Activated naive CD4-positive, alpha-beta T cell (primary cell): ENCODE measurements at places on chromosomes 2 and 18.

- DNase-seq = no peak
Observed at GRCh38 chr2:161956738-161957137, 117.3 kb downstream of the DPP4 start.

DNA sequence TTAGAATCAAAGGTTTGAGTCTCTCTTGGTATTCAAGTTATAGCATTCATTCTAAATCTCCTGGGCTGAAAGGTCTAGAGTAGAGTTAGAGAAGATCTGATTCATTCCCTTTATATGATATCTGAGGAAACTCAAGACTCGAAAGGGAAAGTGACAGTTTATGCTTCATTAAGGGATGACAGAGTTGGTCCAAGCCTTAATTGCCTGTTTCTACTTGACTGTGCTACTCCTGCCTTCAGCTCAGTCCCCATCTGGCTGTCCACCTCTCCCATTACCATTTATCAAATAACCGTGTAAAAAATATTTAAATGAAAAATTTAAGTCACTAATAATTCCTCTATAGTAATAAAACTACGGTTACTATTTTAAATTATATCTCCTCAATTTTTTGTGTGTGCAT is 537.1 kb upstream of the MEX3C start:
- DNase-seq = no peak

DNA sequence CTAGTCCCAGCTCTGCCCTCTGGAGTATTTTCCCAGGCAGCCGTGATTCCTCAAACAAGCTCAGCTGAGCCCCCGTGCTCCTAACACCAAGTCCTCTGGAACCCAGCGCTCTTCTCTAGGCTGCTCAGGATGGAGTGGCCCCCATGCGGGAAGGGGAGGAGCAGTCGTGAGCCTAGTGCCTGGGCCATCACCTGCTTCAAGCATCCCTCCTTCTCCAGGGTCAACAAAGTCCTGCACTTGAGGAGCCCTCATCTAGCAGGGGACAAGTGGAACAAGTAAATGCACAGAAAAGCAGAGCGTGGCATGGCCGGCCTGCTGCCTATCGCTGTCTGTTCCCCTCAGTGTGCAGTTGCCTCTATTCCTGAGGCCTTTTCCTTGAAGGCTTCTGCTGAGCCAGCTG is 168.6 kb downstream of the INHBB start:
- no peak for DNase-seq

- no peak for DNase-seq
Observed at GRCh38 chr2:102103992-102104871, 38.3 kb upstream of the IL1R1 start.

GRCh38 chr2:28528206-28528605 is 32.3 kb downstream of the PLB1 start:
- DNase-seq = no peak

DNA sequence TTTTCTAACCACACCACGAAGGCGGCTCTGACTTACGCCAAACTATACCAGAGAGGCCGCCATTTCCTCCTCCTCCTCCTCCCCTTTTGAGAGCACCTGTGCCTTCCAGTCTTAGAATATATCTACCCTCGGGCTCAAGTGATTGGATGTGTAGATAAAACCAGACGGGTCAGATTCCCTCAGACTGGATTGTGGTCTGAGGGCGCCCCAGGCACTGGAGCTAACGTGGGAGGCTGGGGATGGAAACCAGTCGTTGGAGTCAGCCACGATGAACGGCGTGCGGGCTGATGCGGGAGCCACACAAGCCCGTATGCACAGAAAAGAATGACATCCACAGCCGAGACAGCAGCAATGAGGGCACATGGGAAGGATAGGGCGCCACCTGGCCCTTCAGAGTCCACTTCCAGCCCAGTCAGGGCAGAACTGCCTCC is 12.3 kb upstream of the ODC1 start:
- DNase-seq = no peak

DNA sequence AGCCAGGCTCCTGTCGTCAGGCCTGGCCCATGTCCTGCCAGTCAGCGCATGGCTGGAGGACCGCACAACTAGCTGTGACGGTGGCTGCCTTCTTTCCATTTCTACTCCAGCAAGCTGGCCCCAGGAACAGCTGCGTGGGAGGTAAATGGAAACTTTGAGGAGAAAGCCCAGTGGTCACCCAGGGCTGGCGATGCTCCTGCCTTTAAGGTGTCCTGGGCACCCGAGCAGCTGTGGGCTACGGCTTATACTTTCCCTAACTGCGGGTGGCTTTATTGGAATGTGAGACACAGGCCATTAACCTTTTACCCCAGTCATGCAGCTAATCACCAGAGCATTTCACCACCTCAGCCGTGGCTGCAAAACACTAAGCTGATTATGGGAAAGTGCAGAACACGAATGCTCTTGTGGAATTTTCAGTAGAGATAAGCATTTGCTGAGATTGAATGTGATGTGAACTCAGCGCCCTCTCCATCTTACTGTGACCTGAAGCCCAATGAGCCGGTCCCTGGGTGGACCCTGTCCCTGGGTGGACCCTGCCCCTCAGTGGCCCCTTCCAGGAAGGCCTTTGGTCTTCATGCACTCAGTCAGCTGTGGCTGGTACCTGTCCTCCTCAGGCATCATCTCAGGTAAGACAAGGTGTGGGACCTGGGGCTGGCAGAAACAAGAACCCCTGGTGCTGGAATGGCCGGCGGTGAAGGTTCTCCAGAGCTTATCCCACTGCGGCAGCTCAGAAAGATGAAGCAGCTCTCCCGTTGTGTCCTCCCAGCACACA is 275.4 kb upstream of the HS6ST1 start:
- no peak for DNase-seq

DNA sequence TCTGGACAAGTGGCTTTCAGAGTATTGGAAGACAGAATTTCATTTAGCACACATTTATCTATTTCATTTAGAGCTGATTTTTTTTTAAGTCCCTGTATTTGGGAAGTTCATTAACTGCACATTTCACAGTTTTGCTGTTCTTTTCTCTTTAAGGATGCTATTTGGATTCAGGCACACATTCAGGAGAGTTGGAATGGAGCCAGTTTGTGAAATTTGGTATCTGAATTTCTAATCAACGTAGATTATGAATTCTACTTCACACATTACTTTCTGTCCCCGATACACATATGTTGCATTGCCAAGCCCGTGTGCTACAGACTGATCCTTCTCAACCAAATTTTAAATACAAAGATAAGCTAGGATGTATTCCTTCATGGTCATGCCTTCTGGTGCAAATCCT is 503.9 kb downstream of the IRS1 start:
- no peak for DNase-seq

DNA sequence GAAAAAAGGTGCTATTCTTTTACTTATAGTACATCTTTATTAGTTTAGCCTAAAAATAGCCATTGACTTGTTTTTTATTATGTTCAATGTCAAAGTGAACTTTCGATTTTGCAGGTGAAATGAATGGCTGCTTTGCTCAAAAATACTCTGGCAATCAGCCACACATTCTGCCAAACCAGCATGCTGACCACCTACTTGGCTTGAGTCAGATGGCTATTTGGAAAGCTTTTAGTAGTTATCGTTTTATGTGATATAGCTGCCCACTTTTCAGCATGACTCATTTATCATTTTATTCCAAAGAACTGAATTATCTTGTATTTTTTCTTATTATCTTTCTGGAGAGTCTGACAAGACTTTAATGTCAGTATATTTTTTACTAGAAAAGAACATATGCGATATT is 1615.8 kb upstream of the TMEFF2 start:
- no peak for DNase-seq

- DNase-seq = no peak
Observed at GRCh38 chr18:27144672-27145071, 40.4 kb downstream of the CHST9 start.

- DNase-seq = no peak
Observed at GRCh38 chr18:58886864-58887612, 22.4 kb downstream of the ZNF532 start.

DNA sequence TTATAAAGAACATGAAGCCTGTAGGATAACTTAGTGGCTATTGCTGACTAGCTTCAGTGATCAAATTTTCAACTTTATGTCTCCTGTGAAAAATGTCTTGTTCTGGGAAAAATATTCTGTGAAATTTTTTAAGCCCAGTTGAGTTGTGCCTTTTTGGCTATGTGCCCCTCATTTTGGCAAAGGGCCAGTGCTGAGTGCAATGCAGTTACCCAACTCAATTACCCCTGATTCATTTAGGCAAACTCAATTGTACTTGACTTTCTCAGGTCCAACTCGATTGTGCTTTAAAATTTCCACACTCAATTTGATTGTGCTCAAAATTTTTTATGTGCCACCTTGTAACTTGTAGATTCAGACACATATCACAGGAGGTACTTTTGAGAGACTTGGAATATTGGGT is 548.8 kb upstream of the NRP2 start:
- no peak for DNase-seq

- no peak for DNase-seq
Observed at GRCh38 chr18:62329691-62330454, 4.8 kb downstream of the TNFRSF11A start.

DNA sequence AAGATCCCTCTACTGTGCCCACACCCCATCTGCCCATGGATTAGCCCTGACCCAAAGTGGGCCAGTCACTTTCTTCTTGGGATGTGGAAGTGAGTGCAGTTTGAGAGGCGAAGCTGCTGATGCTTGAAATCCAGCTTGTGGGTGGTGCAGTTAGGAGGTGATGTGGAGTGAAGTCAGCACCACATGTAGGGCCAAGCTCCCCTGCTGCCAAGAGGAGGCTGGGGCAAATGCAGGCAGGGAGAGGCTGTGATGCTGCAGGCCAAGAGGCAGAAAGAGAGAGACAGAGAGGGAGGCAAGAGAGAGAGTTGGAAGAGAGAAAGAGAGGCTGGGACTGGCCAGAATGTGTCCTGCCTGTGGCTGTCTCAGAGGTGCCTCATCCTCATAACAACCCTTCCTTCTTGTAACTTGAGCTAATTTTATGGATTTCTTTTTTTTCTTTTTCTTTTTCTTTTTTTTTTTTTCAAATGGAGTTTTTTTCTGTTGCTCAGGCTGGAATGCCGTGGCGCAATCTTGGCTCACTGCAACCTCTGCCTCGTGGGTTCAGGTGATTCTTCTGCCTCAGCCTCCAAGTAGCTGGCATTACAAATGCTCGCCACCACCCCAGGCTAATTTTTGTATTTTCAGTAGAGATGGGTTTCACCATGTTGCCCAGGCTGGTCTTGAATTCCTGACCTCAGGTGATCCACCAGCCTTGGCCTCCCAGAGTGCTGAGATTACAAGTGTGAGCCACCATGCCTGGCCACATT is 35.3 kb upstream of the CAB39 start:
- DNase-seq = no peak

DNA sequence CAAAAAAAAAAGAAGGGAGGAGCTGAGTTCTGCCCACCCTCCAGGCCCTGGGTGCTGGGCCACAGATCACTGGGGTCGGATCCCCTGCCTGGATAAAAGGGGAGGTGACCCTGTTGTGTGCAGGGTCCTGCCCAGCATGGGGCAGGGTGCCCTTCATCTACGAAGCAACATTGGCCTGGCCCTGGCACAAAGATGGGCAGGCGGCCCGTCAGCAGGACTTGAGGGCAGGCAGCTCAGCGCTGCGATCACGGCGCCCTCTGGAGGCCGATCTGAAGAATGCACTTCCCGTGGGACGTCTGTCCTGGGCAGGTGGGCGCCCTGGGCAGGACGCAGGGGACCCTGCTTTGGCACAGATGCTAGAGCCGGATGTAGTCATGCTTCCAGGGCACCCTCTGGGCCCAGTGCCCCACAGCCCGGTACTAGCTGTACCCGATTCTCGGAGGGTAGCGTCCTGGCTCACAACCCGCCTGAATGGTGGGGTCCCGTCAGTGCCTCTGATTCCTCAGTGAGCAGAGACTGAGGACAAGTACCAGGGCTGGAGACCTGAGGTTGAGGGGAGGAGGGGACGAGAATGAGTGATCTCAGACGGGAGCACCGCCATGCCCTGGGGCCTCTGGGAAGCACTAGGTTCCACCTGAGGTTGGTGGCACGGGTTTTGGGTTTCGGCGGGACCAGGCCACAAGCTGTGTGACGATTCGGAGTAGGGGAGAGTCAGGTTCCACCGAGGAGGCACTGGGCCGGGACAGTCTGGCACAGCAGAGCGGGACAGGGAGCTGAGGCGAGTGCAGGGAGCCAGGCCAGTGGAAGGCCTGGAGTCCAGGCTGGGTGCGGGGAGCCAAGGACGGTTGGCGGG is 18.0 kb downstream of the ARID5A start:
- DNase-seq = no peak
